Activated T-helper 1 cell treated with Interleukin-2 at 50 U/mL for 16 hours (primary cell): ENCODE measurements at places on chromosomes 1 and 21.
A peak's percentile ranks its signal among the peaks of the same experiment; 100 is the strongest.

DNA sequence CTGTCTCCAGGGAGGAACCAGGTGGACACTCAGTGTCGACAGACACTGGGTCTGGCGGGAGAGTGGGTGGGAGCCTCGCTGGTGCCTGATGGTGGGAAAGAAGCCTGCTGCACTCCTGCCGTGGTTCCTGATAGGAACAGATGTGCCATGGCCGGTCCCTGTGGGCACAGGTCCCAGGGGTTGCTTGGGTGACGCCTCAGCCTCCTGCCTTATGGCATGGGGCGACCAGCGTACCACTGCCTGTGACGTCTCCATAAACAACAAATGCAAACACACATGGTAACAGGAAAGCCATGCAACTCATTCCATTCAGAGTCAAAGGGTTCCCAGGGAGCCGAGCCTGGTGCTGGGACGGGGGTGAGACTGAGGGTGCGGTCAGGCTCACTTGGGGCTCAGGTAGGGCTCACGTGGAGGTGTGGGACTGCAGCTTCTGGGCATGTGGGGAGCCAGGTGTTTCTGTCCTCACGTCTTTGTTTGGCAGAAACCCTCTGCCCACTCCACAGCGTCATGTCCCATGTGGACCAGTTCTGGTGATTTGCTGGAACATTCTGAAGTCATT, 34.8 kb downstream of the SNAP47 start:
- no peak for DNase-seq

DNA sequence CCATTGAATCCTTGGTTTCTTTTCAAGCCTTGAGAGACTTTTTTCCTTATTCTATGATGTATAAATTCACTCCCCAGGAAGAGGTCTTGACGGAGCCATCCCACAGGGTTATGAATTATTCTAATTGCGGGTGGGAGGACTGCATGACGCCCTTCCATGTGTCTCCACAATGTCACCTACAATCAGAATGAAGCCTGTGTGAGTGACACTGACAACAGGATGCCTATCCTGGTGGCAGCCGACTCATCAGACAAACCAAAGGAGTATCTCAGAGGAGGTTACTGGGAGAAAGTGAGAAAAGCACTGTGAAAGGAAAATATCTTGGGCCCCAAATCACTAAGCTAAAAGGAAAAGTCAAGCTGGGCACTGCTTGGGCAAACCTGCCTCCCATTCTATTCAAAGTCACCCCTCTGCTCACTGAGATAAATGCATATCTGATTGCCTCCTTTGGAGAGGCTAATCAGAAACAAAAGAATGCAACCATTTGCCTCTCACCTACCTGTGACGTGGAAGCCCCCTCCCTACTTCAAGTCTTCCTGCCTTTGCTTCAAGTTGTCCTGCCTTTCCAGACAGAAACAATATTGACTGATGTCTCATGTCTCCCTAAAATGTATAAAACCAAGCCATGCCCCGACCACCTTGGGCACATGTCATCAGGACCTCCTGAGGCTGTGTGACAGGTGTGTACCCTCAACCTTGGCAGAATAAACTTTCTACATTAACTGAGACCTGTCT, 98.4 kb downstream of the SMYD2 start:
- no peak for DNase-seq

DNA sequence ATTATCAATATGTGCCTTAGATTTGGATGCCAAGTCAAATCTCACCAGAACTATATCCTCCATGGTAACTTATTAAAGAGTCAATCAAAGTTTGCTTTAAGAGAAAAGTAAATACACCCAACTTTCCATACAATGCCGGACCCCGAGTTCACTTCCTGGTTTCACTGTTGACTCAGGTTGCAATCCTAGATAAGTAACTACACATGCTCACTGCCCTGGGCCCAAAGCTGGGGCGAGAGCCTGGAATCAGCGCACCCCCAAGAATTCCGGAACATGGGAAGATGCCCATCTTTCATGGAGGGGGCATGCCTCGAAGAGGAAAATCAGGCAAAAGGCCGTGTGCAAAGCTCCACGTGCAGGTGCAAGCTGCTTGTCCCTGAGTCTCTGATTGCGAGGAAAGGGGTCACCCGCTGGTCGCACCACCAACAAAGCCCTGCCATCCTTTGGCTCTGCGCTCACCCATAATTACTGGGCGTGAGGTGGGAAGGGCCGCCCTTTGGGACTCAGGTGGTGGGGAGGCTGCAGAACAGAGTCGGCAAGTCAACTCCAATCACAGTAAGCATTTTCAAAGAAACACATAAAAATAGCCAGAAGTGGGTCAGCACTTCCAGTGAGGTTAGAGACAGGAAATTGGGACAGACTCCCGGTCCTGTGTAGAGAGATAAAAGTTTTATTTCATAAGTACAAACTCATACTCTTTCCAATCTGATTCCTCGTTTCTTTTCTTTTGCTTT, 167.7 kb downstream of the TOMM20 start:
- DNase-seq, result no peak

GRCh38 chr1:218365226-218365999, 20.3 kb downstream of the TGFB2 start:
- DNase-seq, result no peak

DNA sequence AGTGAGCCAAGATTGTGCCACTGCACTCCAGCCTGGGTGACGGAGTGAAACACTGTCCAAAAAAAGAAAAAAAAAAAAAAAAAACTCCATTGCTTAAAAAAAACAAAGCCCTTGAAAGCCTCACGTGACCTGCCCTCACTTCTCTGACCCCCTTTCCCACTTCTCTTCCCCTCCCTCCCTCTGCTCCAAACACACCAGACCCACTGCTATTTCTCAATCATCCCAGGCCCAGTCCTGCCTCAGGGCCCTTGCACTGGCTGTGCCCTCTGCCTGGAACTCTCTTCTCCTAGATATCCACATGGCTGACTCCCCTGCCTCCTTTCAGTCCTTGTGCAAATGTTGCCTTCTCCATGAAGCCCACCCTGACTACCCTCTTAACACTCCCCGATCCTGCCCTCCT, 45.4 kb upstream of the TARDBP start:
- no peak for DNase-seq

- DNase-seq, result no peak
Measured at GRCh38 chr21:37435120-37435519, 68.5 kb downstream of the DYRK1A start.

- peak; percentile 43 for DNase-seq
Measured at GRCh38 chr1:26787381-26787705, 407 bp upstream of the PIGV start.

- DNase-seq, result no peak
Measured at GRCh38 chr1:229461032-229461668, 27.3 kb upstream of the ACTA1 start.

DNA sequence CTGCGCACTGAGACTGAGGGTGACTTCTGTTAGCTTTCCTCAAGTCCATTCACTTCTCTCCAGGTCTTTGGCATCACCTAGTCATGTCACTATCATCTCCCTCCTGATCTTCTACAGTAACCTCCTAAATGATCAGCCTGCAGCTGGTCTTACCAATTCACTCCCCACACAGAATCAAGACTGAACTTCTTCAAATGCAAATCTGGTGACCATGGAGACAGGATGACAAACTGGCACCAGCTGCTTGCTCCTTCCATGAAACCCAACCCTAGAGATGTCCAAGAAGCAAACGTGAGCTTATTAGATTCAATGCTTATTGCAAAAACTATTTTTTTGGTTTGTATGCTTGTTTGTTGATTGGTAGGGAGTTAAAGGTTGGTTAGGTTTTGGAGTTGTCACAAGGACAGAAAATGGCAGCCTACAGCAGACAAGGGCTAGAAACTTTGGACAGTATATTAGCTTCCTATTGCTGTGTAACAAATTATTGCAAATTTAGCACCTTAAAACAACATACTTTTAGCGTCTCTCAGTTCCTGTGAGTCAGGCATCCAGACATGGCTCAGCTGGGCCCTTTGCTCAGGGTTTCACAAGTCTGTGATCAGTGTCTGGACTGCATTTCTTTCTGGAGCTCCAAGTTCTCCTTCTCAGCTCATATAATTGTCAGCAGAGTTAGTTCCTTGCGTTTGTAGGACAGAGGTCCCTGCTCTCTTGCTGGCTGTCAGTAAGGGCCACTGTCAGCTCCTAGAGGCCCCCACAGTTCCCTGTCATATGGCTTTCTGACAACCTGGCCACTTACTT, 53.3 kb upstream of the GJA8 start:
- no peak for DNase-seq

DNA sequence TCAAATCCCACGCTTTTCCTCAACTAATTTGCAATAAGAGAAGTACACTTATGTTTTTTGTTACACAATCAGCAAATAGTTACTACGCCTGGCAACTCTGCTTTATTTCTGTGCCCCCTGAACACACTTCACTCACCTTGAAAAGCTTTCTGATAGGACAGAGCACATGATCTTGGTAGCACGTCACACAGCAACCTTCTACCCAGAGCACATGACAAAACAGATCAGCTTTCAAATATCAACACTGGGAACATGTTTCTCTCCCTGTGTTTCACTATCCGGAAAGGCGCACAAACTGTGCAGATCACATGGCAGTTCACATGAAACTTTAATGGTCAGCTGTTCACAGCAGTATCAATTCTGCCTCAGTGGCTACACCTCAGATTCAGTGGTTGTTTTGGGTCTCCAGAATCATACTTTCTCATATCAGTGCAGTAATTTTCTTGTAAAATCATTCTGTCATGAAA, 2.2 kb downstream of the SLC19A2 start:
- no peak for DNase-seq

DNA sequence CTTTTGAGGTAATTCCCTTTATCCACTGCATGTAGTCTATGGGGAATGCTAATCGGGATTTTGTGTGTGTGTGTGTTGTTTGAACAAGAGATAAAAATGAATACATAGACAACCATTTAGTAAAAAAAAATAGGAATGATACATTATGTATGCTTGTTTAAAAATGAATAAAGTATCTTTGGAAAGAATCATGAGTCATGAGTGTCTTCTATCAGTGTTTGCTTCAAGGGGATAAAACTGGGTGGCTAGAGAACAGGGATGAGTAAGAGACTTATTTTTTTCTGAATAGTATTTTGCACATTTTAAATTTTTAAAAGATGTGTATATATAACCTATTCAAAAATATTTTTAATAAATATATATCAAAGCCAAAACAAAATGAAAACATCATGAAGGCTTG, 839.4 kb upstream of the ADGRL4 start:
- no peak for DNase-seq

- no peak for DNase-seq
Measured at GRCh38 chr1:222892137-222892769, 77.4 kb downstream of the DISP1 start.

GRCh38 chr1:6811583-6811982, 26.3 kb downstream of the CAMTA1 start:
- no peak for DNase-seq

GRCh38 chr1:162009501-162010174, 14.0 kb downstream of the OLFML2B start:
- DNase-seq, result no peak

- DNase-seq, result no peak
Measured at GRCh38 chr1:234270581-234271242, 102.5 kb upstream of the COA6 start.

DNA sequence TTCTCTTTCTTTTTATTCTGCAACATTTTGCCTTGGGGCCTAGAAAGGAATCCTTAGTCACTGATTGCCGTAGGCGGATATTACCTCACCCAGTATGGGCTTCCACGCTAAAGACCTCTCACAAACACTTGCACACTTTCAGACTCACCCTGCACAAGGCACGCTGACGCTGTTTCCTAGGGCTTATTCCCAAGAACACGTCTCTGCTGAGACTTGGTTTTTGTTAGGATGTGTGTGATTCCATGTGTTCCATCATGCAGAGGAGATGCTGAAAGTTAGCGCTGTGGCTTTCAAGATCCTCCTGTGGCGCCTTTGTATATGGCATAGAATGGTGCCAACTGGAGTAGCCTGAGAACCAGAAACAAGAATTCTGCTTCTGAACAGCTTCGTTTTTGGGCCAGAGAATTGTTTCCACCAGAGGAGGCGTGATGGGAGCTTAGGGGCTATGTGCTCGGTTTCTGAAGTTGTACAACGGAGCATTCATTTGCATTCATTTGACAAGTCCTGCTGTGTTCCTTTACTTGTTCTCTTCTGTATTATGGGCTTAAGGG, 297.0 kb downstream of the DISC1 start:
- no peak for DNase-seq

GRCh38 chr1:171961861-171962260, 120.6 kb downstream of the DNM3 start:
- DNase-seq, result no peak

GRCh38 chr1:56952501-56952900, 13.3 kb downstream of the C8B start:
- DNase-seq, result no peak

DNA sequence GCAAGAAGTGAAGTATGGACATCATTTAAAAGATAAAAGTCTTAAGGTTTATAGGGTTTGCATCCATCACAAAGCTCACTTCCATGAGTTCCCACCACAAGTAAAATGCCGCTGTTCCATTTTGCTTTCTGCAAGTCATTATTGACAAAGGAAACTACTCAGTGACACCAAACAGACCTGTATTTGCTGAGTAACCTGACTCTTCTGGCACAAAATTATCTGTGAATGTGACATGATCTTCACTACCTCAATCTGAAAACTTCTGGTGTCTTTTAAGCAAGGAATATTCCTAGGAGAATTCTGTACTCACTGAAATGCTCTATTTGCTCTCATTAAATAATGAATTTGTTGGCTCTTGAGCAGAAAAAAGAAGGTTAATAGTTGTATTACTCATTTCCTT, 1077.4 kb upstream of the ADGRL4 start:
- DNase-seq, result no peak

DNA sequence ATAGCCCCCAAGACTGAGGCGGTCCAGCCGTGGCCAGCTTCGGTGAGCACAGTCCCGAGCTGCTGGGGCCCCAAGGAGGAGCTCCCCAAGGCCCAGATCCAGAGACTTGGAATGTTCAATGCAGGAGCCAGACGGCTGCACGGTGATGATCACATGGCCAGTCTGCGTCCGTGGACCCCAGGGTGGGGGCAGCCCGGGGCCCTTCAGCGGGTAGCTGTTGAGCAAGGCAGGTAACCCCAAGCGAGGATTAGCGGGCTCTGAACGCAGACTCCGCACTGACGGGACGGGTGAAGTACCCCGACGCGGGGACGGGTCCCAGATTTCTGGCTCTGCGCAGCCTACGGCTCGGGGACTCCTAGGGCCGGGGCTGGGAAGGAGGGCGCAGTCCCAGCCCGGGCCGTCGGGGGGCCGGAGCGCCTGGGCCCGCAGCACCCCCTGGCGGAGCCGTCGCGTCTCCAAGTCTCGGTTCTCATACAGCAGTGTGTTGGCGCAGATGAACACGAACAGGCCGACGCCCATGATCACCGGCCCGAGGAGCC, 2.7 kb downstream of the TMEM200B start:
- peak; percentile 29 for DNase-seq
